ENCODE measurements at places on chromosomes 3 and 15.

- no peak for DNase-seq
Measured at GRCh38 chr3:133592843-133593242, 19.4 kb downstream of the CDV3 start.

- DNase-seq, result peak; percentile 78
Measured at GRCh38 chr3:113638910-113639309, 57.5 kb downstream of the USF3 start.

DNA sequence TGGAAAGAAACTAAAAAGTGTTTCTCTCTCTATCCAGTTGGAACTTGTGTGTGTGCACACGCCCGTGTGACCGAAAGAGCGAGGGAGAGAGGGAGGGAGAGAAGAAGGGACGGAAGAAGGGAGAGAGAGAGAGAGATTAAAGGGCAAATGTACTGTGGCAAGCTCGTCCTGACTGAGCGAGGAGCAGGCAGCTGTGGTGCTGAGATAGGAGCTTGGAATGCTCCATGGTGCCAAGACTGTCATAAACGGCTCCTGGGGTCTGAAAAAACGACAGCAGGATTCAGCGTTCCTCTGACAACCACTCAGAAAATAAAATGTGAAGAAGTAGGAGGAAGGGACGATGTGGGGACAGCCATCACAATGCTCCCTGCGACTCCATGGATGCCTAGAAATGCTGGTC lies 276.0 kb downstream of the SV2B start:
- DNase-seq, result no peak

DNA sequence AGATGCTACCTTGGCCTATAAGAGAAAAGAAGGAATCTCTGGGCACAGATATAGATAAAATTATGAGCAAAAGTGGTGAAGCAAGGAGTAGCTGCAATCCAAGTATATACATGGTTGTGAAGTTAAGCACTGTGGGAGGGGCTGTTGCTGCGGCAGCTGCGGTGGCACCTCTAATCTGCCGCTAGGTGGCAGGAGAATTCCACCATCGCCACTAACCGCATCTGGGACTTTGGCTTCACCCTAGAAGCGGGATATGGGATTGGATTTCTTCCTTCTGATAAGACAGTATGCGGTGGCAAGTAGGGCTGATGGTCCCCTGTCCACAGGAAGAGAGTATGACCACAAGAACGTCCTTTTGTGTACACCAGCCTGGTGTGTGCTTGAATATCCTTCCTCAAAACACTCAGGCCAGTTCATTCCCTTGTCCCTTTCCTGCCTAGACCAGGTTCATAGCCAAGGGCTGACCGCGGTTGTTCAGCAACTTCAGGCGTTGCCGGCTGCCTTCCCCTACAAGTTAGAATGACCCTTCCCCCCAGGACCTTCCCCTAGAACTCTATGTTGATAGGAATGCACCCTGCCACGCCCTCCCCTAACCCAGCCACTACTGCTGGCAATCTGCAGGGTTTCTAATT lies 5.1 kb downstream of the MAGEL2 start:
- DNase-seq, result peak; percentile 76

DNA sequence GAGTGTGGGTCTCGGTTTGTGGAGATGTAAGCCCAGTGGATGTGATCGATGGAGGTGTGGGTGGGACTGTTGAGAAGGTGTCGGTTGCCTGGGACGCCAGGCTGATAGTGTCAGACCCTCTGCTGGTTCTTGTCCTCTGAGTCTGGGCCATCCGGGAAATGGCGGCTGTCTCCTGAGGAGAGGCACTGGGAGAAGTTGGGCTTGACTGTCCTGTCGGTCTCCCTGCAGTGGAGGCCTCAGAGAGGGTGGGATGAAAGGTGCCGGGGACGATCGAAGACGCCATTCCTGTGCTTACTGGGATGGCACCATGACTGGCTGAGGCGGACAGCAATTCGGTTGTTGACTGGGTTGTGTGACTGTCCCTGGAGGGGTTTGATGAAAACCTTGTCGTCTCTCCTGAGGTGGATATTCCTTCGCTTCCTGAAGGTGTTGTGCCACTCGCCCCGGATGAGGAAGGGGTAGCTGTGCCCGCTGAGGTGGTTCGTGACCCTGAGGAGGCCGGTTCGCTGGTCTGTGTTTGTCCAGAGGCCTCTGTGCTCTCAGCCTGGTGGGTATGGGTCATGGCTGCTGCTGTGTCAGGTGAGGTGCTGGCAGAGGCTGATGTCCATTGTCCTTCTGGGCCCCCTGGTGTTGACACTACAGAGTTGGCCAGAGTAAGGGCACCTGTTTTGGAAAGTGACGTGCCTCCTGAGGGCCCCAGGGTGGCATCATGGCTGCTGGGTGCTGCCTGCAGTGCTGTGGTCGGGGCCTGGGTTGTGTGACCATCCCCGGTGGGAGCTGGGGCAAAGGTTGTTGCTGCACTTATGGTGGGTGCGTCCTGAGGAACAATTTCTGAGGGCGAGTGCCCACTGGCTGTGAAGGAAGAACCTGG lies 22.8 kb downstream of the MUC4 start:
- no peak for DNase-seq

DNA sequence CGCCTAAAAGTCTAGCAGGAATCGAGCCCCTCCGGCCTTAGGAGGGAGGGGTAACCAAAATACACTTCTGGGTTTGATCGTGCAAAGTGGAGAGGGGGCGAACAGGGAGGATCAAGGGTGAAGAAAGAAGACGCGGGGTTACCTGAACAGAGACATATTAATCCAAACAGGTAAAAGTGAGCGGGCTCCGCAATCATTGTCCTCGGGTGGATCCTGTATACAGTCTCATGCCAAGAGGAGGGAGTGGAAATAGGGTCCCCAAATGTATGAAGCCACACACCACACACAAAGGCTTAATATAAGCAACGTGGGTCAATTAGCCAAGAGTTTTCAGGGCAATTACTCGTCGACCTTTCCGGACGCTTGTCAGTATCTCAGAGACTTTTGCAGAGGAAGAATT lies 749.5 kb downstream of the ROBO1 start:
- DNase-seq, result no peak

GRCh38 chr15:39165020-39165706 lies 415.7 kb upstream of the THBS1 start:
- no peak for DNase-seq

- no peak for DNase-seq
Measured at GRCh38 chr3:42277676-42278075, 11.7 kb upstream of the CCK start.

DNA sequence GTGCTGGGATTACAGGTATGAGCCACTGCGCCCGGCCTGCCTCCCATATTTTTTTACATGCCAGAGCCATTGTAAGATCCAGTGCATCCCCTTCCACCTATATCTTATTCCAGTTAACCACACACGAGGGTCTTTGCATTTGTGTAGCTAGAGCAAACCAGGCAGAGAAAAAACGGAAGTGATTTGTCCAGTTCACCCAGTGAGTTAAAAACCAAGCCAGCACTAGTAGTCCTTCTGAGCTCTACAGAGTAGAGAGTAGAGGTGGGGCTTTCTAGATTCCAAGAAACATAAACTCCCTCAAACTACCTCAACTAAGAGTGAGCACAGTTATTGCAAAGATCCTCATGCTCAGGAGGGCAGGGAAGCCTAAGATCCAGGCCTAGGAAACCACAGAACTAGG lies 34.7 kb downstream of the TMEM158 start:
- DNase-seq, result no peak

DNA sequence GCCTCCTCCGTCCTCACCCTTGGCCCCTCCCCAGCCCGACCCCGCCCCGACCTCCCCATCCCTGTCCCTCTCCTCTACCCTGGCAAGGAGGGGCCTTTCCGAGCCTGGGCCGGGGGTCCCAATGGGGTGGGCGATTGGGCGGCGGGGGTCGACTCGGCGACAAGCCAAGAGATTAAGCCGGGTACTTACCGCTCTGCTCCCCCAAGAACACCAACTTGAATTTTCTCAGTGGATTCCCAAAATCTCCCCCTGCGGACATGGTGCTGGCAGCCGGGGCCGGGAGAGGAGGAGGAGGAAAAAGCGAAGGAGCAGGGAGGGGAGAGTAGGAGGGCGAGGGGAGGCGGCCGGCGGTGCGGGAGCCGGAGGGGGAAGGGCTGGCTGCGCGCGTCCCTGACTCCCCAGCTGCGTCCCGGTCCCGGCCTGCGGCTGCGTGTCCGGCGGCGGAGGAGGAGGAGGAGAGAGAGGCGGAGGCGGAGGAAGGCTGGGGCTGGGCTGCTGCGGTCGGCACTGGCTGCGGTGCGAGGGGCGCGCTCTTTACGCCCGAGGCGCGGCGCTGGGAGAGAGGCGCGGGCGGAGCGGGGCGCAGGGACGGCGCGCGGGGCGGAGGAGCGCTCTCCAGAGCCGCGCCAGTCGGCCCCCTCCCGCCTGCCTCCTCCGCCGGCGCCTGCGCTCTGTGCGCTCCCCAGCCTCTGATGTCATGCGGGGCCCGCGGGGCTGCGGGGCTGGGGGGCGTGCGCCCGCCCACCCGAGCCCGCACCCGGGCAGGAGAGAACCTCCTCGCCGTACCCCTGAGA lies at the start of gene RAB6B:
Gene RAB6B, minus strand, starts transcription at position 675 of the 794 bp plus-strand sequence. Its CDS starts 416 bp downstream, at position 259.
- DNase-seq, result peak; percentile 50

GRCh38 chr3:176714034-176714433 lies 483.2 kb downstream of the TBL1XR1 start:
- no peak for DNase-seq

GRCh38 chr3:86815880-86816279 lies 175.1 kb downstream of the VGLL3 start:
- DNase-seq, result no peak

GRCh38 chr3:13085081-13085845 lies 12.0 kb upstream of the IQSEC1 start:
- no peak for DNase-seq

DNA sequence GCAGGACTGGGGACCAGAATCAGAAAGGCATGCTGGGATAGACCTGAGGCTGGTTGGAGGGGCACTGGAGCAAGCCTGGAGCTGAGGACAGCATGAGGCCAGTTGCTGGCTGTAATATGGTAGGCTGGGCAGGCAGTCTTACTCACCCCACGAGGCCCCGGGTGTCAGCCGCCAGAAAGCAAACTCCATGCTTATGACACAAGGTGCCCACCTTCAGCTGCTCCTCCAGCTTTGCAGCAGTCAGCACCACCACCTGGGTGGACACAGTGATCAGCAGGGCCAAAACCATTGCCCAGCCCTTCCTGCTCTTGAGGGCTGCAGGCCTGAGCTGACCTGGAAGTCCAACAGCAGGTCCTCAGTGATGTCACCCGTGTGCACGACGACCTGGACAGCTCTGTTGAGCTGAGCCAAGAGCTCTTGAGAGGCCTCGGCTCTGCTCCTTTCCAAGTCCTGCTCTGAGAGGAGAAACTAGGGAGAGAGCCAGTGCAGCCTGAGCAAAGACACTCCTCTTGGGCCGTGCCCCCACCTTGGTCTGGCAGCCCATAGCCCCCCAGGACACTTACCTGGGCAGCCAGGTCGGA lies 747 bp downstream of the UBA7 start:
- DNase-seq, result no peak

DNA sequence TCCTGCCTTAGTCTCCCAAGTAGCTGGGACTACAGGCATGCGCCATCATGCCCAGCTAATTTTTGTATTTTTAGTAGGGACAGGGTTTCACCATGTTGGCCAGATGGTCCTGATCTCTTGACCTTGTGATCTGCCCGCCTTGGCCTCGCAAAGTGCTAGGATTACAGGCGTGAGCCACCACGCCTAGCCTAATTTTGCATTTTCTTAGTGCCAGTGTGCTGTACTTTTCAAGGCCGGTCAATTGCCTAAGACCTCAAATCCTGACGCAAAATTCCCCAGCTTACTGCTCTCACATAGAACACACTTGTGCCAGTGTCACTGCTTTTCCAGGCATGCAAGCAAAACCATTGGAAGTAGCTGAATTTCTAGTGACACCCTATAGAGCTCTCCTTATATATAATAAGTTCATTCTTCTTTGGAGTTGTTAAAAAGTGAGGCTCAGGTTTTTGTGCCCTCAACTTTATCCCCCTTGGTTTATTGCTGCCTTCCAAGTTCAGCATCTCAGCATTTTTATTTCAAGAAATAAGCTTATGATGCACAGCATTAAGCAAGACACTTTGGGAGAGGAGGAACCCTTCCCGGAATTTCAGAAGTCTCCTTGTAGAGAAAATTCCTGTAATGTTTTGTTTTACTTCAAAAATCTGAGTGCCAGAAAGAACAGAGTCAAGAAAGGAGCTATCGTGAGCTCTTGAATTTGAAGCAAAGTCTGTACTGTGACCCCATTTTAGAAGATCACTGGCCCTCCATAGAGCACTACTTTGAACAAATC lies 93.2 kb downstream of the FILIP1L start:
- no peak for DNase-seq
